NCI-H446 treated with DMSO at 0.1 percent for 48 hours (cell line): ENCODE measurements at places on chromosomes 11 and 22.

- DNase-seq, result no peak
These were observed 346.8 kb downstream of the ETS1 start for GRCh38 chr11:128240546-128240945.

- no peak for DNase-seq
These were observed 292.2 kb upstream of the RAG2 start for GRCh38 chr11:36890121-36890679.

DNA sequence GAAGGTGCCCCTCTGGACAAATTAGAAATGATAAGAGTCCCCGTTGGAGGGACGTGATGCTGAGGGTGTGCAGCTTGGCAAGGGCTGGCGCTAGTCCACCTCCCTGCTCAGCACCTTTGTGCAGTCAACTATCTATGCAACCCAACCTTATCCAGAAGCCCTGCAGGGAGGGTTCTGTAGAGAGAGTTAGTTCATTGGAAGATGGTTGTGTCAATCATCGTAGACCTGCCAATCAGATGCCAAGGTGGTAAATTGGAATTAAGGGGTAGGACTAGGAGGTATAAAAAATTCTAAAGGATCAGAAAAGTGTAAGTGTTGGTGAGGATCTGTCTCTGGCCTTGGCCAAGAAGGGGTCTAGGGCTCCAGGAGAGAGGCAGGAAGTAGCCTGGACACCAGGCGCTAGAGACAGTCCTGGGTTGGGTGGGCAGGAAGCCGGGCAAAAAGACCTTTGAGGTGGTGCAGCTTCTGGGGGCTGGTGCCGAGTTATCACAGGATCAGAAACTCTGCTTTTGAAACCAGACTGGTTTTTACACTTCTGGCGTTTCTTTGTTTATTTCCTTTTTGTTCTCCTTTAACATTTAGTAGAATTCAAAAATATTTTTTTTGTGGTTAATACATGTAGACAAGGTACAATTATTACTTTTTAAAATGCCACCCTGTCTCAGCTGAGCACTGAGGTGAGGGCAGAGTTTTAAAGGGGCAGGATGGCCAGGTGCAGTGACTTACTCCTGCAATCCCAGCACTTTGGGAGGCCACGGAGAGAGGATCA, 1.6 kb downstream of the C1QTNF6 start:
- no peak for DNase-seq

GRCh38 chr22:20436768-20437612, 635 bp downstream of the SCARF2 start:
- no peak for DNase-seq

DNA sequence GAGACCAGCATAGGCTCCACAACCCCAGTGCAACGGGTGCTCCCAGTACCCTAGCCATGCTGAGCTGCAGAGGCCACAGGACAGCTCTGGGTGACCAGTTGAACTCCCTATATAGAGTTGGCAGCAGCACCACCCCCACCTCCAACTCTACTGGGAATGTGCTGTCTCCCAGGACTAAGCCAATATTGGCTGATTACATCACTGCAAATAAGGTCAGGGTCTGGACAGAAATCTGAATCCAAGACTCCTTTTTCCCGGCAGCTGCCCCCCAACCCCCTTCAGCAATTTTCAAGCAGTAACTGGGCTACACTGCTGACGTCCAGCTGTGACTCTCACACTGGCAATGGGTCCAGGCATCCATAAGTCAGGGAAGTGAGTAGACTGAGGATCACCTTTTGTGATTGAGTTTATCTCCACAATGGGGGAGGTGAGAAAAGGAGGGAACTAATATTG, at the start of gene HPX:
TSS of gene HPX (minus strand) at position 82 of the 453 bp plus-strand sequence. CDS start at position 58, 24 bp downstream.
- no peak for DNase-seq

GRCh38 chr11:133835593-133836548, 9.4 kb downstream of the SPATA19 start:
- no peak for DNase-seq

- no peak for DNase-seq
These were observed 21.2 kb upstream of the RPS13 start for GRCh38 chr11:17098658-17099057.

- no peak for DNase-seq
These were observed 40.2 kb upstream of the EMID1 start for GRCh38 chr22:29165321-29166060.

GRCh38 chr11:116731097-116731761, 41.6 kb downstream of the BUD13 start:
- peak; percentile 4 for DNase-seq

GRCh38 chr11:15602785-15603567, 488.3 kb downstream of the INSC start:
- DNase-seq, result no peak
